Hepatocyte (in vitro differentiated cells): ENCODE measurements at places on chromosomes 2 and 18. TPM values are rescaled to one million over a fixed set of nuclear protein-coding genes. Genes with fewer than 3 reads are reported as not detected.
A peak's percentile ranks its signal among the peaks of the same experiment; 100 is the strongest.

DNA sequence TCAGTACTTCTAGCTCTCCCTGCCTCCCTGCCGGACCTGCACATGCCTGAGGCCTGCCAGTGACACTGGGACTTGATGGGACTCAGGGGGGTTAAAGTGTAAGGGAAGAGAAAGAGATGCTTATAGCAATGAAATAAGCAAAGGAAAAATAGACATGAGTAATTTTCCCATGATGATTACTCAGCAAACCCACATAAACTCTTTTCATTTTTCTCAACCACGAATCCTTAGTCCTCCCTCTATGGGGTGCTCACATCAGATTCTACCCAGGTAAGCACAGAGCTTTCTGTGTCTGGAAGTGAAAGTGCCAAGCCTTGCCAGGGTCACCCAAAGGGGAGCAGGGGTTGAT is 44.8 kb upstream of the ANKRD62 start:
- H3K4me1 ChIP-seq = no peaks in the 10 kb centered on the region
- no peaks in the 10 kb centered on the region for H3K36me3 ChIP-seq
- H3K4me3 ChIP-seq = no peak overlapping the region

DNA sequence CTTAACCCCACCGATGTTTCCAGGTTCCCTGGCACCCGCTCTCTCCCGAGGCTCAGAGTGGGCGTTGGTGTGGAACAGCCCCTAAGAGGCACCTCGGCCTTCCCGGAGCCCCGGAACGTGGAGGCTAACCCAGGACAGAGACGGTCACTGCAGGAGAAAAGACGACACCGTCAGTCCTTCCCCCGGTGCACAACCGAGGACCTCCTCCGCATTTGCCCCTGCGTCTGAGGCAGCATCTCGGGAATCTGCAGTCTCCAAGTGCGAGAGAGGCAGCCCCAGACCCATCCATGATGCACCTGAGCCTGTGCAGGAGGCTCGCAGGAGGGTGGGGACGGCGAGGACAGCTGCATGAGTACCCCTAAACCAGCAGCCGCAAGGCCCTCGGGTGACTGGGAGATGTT is 204.9 kb upstream of the SALL3 start:
- H3K4me1 ChIP-seq = peaks cover 2% of the 10 kb centered on the region
- no peaks in the 10 kb centered on the region for H3K27me3 ChIP-seq

DNA sequence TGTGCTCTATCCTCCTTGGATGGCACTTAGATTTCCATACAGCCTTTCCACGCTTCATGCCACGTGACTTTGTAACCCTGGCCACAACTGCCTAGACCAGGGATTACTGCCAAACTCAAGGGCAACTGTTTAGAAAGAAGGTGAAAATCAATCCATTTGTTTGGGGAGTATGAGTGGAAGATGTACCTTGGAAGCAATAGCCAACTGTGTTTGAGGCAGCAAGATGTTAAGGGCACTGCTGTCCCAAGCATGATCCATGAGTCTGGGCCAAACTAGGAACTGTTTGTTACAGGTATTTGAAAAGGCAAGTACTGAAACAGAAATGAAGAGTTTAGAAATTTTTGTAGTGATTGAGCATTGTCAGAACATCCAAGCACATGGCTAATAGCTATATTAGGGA is 138.9 kb downstream of the CDC42EP3 start:
- no peak overlapping the region for H3K4me3 ChIP-seq
- no peaks in the 10 kb centered on the region for H3K36me3 ChIP-seq
- H3K27me3 ChIP-seq = no peaks in the 10 kb centered on the region
- H3K4me1 ChIP-seq = no peaks in the 10 kb centered on the region

- no peaks in the 10 kb centered on the region for H3K4me1 ChIP-seq
- no peak for DNase-seq
- H3K27me3 ChIP-seq = no peaks in the 10 kb centered on the region
- no peak overlapping the region for H3K4me3 ChIP-seq
Measured at GRCh38 chr18:25314151-25314837, 37.7 kb downstream of the ZNF521 start.

DNA sequence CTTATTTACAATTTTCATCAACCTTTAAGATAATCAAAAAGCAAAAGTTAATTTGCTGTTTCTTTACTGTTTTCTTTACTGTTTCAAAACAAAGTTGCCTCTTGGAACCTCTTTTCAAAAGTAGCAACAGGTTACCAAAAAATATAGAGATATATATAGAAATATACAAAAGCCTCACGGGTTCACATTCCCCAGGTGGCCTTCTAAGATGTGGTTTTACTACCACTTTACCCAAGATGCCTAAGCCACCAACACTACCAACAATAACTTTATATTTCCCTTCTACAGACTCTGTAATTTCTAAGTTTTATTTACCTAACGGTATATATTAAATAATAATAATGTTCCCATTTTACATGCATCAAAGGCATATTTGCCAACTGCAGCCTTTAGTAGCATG is 4.9 kb downstream of the CYB5A start:
- H3K4me1 ChIP-seq = peaks cover 54% of the 10 kb centered on the region
- no peaks in the 10 kb centered on the region for H3K27me3 ChIP-seq
- H3K36me3 ChIP-seq = no peaks in the 10 kb centered on the region

GRCh38 chr2:96207073-96207773 is 1.4 kb downstream of the STARD7 start:
- no peak for DNase-seq
- peaks cover 48% of the 10 kb centered on the region for H3K4me1 ChIP-seq
- peak overlapping the region; percentile 99 for H3K27ac ChIP-seq
- H3K27me3 ChIP-seq = no peaks in the 10 kb centered on the region

- no peaks in the 10 kb centered on the region for H3K4me1 ChIP-seq
- no peak overlapping the region for H3K27ac ChIP-seq
- no peak for DNase-seq
- H3K36me3 ChIP-seq = no peaks in the 10 kb centered on the region
Measured at GRCh38 chr2:46363535-46364170, 66.4 kb downstream of the EPAS1 start.

GRCh38 chr2:9087121-9087681 is 83.7 kb upstream of the MBOAT2 start:
- H3K27ac ChIP-seq = no peak overlapping the region
- H3K4me1 ChIP-seq = no peaks in the 10 kb centered on the region
- H3K27me3 ChIP-seq = no peaks in the 10 kb centered on the region
- no peak overlapping the region for H3K4me3 ChIP-seq

GRCh38 chr2:44680424-44680971 is 261.0 kb upstream of the SIX3 start:
- no peaks in the 10 kb centered on the region for H3K36me3 ChIP-seq
- no peaks in the 10 kb centered on the region for H3K27me3 ChIP-seq
- no peak overlapping the region for H3K27ac ChIP-seq

GRCh38 chr2:171044416-171044815 is 115.4 kb downstream of the GORASP2 start:
- H3K4me3 ChIP-seq = no peak overlapping the region
- no peaks in the 10 kb centered on the region for H3K4me1 ChIP-seq
- H3K36me3 ChIP-seq = peaks cover 8% of the 10 kb centered on the region

DNA sequence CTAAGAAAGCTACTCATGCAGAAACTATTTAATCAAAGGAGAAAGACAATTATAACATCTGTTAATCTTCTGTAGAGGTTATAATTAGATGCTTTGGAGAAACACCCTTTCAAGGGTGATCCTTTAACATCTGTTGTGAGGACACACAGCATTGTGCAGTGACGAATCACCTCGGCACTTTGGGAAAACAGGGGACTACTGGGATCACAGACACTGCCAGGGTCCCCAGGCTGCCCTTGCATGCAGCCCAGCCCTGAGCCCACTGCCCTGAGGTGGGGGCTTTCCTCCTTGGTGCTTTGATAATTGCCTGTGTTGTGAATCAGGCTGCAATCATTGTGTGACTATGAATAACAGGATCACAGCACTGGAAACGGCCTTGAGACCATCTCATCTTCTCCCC is 10.6 kb downstream of the NCKAP5 start:
- no peaks in the 10 kb centered on the region for H3K4me1 ChIP-seq
- DNase-seq = no peak
- H3K27ac ChIP-seq = no peak overlapping the region
- H3K36me3 ChIP-seq = no peaks in the 10 kb centered on the region

- no peak overlapping the region for H3K27ac ChIP-seq
- no peaks in the 10 kb centered on the region for H3K27me3 ChIP-seq
- H3K36me3 ChIP-seq = no peaks in the 10 kb centered on the region
- no peaks in the 10 kb centered on the region for H3K4me1 ChIP-seq
- DNase-seq = no peak
- no peak overlapping the region for H3K4me3 ChIP-seq
Measured at GRCh38 chr2:119939915-119940314, 73.0 kb upstream of the EPB41L5 start.

- no peak overlapping the region for H3K27ac ChIP-seq
- no peaks in the 10 kb centered on the region for H3K27me3 ChIP-seq
- no peak for DNase-seq
- H3K36me3 ChIP-seq = no peaks in the 10 kb centered on the region
- H3K4me3 ChIP-seq = no peak overlapping the region
Measured at GRCh38 chr2:172745636-172746035, 10.0 kb downstream of the RAPGEF4 start.

CNGA3 gene
- not detected in 2 replicates for polyA plus RNA-seq

PAX8 gene
- 0.05 and 0.16 TPM in 2 replicates for polyA plus RNA-seq

RGPD3 gene
- 0.06 TPM in 1 of 2 replicates, not detected in the other for polyA plus RNA-seq

PLB1 gene
- 19.7 and 20.5 TPM in 2 replicates for polyA plus RNA-seq

ABCB11 gene
- 2.0 and 2.7 TPM in 2 replicates for polyA plus RNA-seq

GTF2A1L gene
- 0.49 and 0.52 TPM in 2 replicates for polyA plus RNA-seq

CNTNAP5 gene
- polyA plus RNA-seq = 0.28 and 0.41 TPM in 2 replicates

TMEM37 gene
- 89.9 and 123 TPM in 2 replicates for polyA plus RNA-seq

SRD5A2 gene
- polyA plus RNA-seq = not detected in 2 replicates

ACKR3 gene
- 58.9 and 61.4 TPM in 2 replicates for polyA plus RNA-seq

KCNE4 gene
- 47.1 and 51.4 TPM in 2 replicates for polyA plus RNA-seq

FAM124B gene
- not detected in 2 replicates for polyA plus RNA-seq

DAPL1 gene
- not detected in 2 replicates for polyA plus RNA-seq
